Stimulated activated CD4-positive, alpha-beta T cell treated with anti-CD3 and anti-CD28 coated beads, Interleukin-12 subunit alpha, Interleukin-12 subunit beta, amount 100 ng/mL, for 48 hours (primary cell): ENCODE measurements at places on chromosomes 12 and 14.

DNA sequence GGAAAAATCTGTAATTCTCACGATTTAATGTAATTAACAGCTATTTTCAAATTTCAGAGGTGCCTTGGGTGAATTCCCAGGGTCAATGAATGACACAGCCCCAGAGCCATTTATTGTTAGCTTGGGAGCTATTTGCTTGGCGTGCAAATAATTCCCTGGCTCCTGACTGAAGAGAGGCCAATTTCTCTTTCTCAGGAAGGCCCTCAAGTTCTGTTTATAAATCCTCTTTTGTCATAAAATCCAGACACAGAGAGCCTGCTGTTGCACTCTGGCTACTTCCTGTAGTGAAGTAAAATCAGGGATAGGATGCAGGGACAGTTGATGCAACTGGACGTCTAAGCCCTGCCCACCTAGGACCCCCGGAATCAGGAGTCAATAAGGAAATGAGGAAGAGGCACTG, 154.3 kb downstream of the TMX1 start:
- no peak for DNase-seq

- no peak for DNase-seq
These were observed 1.8 kb upstream of the ZNF839 start for GRCh38 chr14:102317564-102318248.

GRCh38 chr12:42125388-42125767, 19.3 kb downstream of the GXYLT1 start:
- DNase-seq, result no peak

DNA sequence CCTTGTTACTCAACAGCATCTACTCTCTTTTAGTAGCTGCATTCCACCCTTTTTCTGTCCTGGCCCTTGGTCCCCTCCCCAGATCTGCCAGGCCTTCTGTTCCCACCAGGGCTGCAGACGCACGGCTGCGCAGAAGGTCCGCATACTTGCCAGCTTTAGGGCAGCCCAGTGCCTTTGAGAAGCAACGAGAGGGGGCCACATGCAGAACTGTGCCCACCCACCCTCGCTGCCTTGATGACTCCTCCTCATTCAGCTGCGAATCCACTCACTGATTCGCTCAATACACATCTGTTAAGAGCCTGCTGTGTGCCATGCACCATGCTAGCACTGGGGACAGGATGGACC, 39.2 kb downstream of the PRIMA1 start:
- no peak for DNase-seq

DNA sequence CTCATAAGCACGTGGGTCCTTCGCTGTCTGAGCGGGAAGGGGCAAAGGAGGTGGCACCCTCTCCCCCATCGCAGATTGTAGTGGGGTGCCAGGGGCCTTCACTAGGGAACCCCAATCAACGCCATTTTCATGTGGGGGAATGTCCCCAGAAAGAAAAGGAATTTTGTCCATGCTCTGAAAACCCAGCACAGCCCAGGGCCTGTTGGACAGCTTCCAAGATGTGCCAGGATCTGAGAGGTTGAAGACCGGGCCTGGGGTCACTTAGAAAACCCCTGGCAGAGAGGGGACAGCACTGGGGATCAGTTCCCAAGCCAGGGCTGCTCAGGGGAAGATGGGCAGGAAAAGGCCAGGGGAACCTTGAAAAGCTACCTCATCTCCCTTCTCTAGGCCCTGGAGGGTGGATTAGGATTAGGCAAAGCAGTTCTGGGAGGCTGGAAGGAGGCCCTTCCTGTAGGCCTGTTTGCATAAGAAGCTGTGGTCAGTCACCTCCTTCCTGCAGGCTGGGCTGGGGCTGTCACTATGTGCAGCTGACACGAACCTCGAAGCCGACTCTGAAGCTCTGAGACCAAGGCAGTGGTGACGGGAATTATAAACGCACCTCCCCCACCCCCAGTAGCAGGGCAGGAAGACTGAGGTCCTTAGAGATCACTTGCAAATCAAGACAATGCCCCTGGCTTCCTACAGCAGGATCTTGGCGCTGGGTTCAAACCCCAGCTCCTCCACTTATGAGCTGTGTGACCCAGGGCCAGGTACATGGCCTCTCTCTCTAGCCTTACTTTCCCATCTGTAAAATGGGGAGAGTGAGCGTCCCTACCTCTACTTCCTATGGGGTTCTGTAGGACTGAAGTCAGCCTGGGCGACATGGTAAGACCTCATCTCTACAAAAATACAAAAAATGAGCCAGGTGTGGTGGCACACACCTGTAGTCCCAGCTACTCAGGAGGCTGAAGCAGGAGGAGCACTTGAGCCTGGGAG, 29.0 kb downstream of the TESC start:
- DNase-seq, result no peak

DNA sequence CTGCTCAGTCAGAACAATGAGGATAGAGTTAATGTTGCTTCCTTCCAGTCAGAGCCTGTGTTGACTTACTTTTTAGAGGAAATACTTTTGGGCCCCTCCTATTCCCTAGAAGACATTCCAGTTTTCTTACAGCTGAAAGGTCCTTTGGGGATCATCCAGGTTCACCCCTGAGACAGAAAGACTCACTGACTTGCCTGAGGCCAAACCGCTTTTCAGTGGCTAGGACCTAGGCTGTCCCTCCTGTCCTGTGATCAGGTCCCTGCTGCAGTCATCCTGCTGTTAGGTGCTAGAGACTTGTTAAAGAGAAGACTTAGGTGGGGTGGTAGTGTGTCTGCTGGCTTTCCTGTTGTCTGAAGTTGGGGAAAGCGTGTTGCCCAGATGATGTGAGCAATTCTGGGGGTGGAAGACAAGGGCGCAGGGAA, 39.6 kb downstream of the SUSD6 start:
- DNase-seq, result no peak

GRCh38 chr14:93025055-93025454, 90.7 kb downstream of the ITPK1 start:
- no peak for DNase-seq

DNA sequence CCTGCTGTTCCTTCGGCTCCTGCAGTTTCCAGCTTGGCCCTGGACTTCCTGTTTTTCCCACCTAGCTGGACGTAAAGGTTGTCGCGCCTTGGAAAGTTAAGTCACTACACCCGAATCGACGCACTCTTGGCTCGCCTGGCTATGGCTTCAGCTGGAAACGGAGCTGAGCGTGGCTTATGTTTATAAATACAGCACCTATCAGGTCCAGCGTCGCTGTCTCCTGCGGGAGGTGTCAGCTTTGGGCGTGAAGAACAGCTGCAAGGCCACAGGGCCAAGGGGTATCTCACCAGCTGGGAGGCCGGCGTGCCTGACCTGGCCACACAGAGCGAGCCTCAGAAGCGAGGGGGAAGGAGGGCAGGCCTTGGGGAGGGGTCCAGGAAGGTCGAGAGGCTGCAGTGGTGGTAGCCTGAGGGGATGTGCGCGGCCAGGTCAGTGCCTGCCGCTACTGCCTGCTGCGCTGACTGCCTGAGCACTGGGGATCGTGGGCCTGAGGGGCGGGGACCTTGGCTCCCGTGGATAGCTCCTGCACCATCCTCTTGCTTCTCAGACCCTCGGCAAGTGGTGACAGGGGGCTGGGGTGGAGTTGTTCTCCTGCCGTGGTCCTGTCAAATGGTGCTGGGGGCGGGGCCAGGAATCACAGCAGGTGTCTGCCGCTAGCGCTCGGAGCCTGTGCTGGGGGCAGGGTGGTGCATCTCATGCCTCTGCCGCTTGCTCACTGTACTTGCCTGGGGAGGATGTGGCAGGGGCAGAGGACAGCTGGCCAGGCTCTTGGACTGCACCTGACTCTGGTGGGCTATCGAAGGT, 12.5 kb downstream of the PACS2 start:
- DNase-seq, result no peak

DNA sequence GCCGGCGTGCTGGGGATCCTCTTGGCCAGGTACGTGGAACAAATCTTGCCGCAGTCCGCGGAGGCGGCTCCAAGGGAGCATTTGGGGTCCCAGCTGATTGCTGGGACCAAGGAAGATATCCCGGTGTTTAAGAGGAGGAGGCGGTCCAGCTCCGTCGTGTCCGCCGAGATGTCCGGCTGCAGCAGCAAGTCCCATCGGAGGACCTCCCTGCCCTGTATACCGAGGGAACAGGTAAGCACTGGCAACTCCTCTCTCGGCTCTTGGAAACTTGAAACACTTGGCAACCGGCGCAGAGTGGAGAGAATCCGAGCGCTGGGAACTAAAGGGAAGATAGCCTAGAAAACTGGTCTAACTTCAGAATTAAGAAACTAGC, 1.7 kb downstream of the PDE3A start:
- no peak for DNase-seq

DNA sequence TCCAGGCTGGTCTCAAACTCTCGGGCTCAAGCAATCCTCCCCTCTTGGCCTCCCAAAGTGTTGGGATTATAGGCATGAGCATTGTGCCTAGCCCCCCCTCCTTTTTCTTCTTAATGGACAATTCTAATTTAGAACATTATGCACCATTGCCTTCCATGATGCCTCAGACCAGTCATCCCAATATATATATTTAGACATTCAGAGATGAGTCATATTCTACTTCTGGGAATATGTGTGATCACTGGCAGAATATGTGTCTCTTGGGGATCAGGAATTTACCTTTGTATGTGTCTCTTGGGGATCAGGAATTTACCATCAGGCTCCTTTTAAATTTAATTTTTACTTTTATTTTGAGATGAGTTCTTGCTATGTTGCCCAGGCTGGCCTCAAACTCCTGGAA, 7.5 kb upstream of the CCDC177 start:
- no peak for DNase-seq

GRCh38 chr12:27623645-27624044, 72.6 kb upstream of the REP15 start:
- no peak for DNase-seq

DNA sequence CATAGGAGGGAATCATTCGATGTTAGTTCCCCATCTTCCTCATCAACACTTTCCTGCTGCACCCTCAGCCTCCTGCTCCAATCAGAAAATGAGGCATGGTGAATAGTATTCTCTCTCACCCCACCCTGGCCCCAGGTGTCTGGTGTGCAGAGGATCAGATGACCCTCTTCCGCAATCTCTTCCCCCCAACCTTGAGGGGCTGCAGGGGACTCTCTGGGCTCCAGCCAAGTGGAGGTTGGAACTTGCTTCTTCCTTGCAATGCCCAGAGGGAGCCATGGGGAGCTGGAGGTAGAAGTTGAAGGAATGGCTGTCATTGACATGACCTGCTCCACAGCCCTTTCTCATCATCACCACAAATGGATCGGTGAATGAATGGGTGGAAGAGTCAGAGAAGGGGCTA, 20.2 kb upstream of the ESRRB start:
- DNase-seq, result no peak

DNA sequence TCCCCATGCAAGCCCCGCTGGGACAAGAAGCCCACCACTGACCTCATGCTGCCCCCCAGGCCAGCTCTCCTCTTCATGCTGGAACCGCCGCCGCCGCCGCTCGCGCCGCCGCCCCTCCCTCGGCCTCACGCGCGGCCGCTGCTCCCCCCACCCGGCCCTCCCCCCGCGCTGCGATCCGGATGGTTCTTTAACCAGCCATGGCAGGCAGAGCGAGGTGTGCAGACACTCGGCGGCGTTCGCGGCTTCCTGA, at the start of gene DCAF5:
DCAF5 (minus strand) TSS at position 218 of the 250 bp plus-strand sequence; CDS start at position 77, 141 bp downstream.
- peak; percentile 75 for DNase-seq
